ENCODE measurements at places on chromosomes 16 and 17. TPM values are rescaled to one million over a fixed set of nuclear protein-coding genes. Genes with fewer than 3 reads are reported as not detected.

Gene CWC25
- polyA plus RNA-seq, result 24.0 TPM

Gene ZNF778
- polyA plus RNA-seq, result 1.2 TPM

Gene COX4I1
- 428 TPM for polyA plus RNA-seq

Gene FA2H
- polyA plus RNA-seq, result 4.8 TPM

Gene SOST
- polyA plus RNA-seq, result not detected

Gene SRCAP
- polyA plus RNA-seq, result 7.5 TPM

GRCh38 chr17:29407856-29408255 lies 17.7 kb downstream of the TAOK1 start:
- DNase-seq, result no peak

DNA sequence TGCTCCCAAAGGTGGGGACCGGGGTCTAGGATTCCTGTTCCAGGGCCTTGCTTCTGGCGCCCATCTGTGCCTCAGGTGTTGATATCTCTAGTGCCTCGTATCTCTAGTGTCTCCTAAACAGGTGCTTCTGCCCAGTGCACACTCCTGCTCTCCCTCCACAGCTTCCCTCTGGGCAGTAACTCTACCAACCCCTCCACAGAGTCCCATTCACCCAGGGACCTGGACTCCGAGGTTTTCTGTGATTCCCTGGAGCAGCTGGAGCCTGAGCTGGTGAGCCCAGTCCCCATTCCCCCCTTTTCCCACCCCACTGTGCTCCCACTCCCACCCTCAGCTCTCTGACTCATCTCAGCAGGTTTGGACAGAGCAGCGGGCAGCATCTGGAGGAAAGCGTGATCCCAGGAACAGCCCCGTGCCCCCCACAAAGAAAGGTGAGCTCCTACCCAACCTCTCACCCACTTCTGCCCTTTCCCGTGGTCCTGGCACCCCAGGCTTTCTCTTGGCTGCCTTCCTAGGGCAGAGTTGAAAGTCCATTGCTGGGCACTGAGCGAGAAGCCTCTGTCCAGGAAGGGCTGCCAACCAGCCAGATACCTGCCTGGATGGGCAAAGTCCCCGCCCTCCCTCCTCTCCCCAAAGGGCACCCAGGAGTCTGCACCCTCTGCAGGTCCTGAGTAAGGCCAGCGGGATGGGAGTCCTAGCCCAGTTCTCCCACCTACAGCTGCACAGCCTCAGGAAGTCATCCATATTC lies 2.2 kb downstream of the ACBD4 start:
- DNase-seq, result peak; percentile 46

DNA sequence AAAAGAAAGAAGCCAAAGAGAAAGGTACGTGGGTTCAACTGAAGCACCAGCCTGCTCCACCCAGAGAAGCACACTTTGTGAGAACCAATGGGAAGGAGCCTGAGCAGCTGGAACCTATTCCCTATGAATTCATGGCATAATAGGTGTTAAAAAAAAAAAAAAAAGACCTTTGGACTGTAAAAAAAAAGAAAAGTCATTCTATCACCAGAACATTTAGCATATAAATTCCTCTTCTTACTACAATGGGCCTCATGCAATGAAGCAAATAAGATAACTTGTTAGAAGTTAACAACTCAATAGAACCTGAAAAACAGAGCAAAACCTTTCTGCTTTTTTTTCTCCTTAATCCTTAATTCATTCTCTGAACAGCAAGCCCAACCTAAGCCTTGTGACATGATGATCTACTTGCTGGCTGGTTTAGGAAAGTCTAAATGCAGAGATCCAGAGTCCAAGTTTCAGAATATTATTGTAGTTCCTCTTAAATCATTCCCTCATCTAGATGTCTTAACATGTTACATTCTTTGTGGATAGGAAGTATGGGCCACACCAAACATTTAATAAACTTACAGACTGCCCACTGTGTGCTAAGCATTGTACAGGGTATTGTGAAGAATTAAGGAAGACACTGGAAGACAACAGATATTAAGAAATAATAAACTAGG lies 45.4 kb downstream of the BRCA1 start:
- DNase-seq, result no peak

DNA sequence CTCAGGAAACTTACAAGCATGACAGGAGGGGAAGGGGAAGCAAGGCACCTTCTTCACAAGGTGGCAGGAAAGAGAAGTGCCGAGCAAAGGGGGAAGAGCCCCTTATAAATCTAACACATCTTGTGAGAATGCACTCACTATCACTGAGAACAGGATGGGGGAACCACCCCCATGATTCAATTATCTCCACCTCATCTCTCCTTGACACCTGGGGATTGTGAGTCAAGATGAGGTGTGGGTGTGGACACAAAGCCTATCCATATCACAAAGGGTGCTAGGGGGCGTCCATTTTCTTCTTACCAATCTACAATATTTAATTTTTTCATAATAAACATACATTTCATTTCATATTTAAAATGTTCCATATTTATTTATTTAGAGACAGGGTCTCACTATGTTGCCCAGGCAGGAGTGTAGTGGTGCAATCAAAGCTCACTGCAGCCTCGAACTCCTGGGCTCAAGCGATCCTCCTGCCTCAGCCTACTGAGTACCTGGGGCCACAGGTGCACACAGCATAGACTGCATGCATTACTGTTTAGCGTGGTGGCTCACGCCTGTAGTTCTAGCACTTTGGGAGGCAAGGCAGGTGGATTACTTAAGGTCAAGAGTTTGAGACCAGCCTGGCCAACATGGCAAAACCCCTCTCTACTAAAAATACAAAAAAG lies 26.5 kb upstream of the FAAP100 start:
- DNase-seq, result no peak

DNA sequence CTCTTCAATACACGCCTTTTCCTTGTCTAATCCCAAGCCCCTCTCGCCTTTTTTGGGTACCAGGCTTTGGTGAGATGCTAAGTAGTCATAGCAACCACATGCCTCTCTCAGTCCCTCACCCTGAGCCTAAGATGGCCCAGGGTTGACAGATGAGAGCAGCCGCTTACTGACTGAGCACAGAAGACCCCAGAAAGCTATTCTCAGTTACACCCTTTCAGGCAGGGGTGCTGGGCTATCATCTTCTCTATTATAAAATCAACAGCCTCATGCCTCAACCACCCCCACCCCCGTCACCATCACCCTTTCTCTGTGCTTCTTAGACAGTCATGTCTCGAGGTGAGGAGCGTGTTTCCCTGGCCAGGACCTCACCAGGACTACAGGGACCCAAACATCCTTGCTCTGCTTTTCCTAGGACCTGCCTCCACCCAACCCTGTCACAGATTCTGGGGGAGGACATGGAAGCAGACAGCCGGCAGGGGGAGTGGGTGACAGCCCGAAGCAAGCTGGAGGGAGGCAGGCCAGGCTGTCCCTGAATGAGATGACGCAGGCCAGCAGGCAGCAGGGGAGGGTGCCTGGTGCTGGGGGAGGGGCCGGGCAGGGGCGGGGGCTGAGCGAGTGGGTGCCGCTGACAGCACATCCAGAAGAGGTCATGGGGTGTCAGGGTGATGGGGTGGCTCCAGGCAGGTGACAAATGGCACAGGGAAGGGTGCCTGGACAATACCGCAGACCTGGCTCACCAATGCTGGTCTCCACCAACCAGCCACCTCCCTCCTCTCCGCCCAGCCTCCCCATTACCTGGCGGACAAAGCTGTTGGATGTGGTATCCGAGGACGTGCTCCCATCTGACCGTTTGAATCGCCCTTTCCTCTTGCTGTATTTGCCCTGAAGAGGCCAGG lies 3.1 kb downstream of the CACNB1 start:
- no peak for DNase-seq

GRCh38 chr17:1009229-1010085 lies 12.5 kb downstream of the TIMM22 start:
- no peak for DNase-seq

GRCh38 chr17:65537845-65538674 lies 23.4 kb downstream of the AXIN2 start:
- DNase-seq, result no peak

DNA sequence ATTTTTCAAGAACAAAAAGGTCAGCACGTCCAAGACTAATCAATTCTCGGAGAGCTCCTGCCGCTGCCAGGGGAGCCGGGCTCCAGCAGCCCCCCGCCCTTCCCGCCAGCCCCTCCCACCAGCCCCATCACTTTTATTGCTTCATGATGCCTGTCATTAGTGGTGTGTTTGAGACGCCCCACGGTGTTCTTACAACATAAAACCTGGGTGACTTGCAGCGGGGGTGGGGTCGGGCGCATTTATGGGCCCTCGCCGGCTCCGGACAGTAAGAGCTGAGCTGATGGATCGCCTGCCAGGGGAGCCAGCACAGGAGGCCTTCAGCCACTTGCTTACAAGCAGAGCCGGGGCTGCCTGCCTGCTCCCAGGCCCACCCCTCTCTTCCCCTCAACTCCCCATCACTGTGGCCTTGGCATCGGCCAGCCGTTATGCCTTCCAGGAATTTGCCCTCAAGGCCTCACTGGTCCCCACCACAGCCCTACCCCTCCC lies 82.9 kb upstream of the CBX4 start:
- DNase-seq, result peak; percentile 47

- DNase-seq, result peak; percentile 61
Measured at GRCh38 chr17:40069751-40070708, 7.3 kb downstream of the THRA start.

DNA sequence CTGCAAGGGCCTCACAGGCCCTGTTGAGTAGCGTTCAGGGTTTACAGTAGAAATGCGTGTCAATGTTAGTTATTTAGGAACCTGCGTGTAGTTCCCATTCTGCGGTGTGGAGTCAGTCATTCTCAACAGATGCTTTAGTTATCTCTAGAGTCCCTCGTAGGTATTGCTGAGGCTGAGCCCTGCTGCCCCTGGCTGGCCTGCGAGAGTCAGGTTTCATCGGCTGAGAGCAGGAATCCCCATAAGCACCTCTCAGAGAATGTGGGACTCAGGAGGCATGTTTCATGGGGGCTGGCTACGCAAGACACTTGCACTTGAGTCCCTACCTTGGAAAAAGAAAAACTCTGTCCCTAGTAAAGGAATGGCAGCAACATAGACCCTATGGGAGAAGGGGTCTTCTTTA lies 347.5 kb upstream of the ASIC2 start:
- no peak for DNase-seq

GRCh38 chr17:34301986-34302385 lies 16.4 kb downstream of the CCL11 start:
- DNase-seq, result no peak

GRCh38 chr17:39981207-39981741 lies 667 bp downstream of the PSMD3 start:
- DNase-seq, result no peak

DNA sequence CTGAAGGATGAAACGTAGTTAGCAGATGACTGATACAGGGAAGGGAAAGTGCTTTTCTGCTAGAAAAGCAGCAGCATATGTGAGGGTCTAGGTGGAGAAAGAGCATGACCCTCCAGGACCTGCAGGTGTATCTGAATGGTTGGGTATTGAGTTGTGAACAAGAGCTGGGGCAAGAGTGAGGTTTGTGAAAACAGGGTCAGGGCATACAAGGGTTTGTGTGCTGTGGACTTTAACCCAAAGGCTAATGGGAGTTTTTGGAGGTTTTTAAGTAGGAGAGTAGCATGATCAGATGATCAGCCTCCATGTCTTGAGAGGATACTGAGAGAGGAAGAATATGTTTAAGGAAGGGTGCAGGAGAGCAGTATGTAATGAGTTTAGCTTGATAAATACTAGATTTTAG lies 6.1 kb upstream of the CMTM1 start:
- no peak for DNase-seq

All from pancreas (tissue), 10 donors.